ENCODE measurements at places on chromosomes 13 and 19. TPM values are rescaled to one million over a fixed set of nuclear protein-coding genes. Genes with fewer than 3 reads are reported as not detected.

CDK8 gene
- total RNA-seq = 13.0 TPM

GNG8 gene
- 2.4 TPM for total RNA-seq

ZIC2 gene
- total RNA-seq = 0.26 TPM

PRSS57 gene
- total RNA-seq = not detected

CTU1 gene
- 9.9 TPM for total RNA-seq

PSG6 gene
- not detected for total RNA-seq

DKKL1 gene
- not detected for total RNA-seq

KISS1R gene
- 2.5 TPM for total RNA-seq

MARK4 gene
- total RNA-seq = 22.1 TPM

PDCD5 gene
- total RNA-seq = 106 TPM

TSSK6 gene
- 6.5 TPM for total RNA-seq

ATP4B gene
- not detected for total RNA-seq

ZSCAN4 gene
- not detected for total RNA-seq

KEAP1 gene
- total RNA-seq = 81.0 TPM

C5AR2 gene
- 0.84 TPM for total RNA-seq

PDX1 gene
- not detected for total RNA-seq

CYP4F8 gene
- total RNA-seq = not detected

SYNGR4 gene
- total RNA-seq = not detected

ZNF223 gene
- 0.35 TPM for total RNA-seq

COX7A1 gene
- total RNA-seq = not detected

NLRP13 gene
- not detected for total RNA-seq

FSD1 gene
- 9.6 TPM for total RNA-seq

XRCC1 gene
- total RNA-seq = 36.4 TPM

FKBP8 gene
- 209 TPM for total RNA-seq

C19orf85 gene
- not detected for total RNA-seq
